Heart right ventricle (tissue), 16 donors: ENCODE measurements at places on chromosomes 7 and 10.

- peak; percentile 80 for DNase-seq
Measured at GRCh38 chr10:69421611-69422308, 5.0 kb upstream of the TACR2 start.

- no peak for DNase-seq
Measured at GRCh38 chr7:75866114-75866488, 12.7 kb upstream of the RHBDD2 start.

DNA sequence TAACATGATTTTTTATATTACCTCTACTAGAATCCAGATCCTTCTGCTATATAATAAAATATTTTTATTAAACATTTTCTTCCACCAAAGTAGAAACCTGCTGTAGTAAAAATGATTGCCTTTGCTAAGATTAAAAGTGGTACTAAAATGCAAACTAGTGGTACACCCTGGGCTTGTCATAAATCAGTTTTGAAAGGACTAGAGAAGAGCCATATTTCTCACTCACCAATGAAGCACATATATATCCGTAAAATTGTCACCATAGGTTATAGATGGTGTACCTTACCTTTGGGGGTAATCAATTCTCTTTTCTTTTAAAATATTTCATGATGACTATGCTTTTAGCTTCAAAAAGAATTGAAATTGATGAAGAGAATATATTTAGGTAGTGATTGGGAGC is 253.0 kb upstream of the SLC26A5 start:
- DNase-seq: no peak

GRCh38 chr10:69801094-69801433 is 642 bp upstream of the COL13A1 start:
- DNase-seq: peak; percentile 53

DNA sequence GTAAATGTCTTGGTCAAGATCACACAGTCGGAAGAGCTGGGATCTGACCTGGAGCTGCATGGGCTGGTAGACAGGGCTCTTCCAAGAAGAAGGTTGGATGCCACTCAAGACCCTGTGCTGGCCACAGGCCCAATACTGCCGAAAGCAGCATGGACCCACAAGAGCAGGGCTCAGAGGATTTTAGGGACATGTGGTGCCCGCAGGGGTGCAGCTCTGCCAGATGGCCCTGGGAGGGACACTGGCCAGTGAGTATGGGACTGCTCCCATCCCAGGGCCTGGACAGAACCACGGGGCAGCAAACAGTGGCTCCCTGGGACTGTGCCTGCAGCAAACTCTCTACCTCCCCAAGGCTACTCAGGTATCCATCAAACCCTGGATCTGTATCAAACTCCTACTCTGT is 12.4 kb downstream of the MAT1A start:
- DNase-seq: no peak

GRCh38 chr7:75925717-75926435 is 10.9 kb downstream of the POR start:
- no peak for DNase-seq

DNA sequence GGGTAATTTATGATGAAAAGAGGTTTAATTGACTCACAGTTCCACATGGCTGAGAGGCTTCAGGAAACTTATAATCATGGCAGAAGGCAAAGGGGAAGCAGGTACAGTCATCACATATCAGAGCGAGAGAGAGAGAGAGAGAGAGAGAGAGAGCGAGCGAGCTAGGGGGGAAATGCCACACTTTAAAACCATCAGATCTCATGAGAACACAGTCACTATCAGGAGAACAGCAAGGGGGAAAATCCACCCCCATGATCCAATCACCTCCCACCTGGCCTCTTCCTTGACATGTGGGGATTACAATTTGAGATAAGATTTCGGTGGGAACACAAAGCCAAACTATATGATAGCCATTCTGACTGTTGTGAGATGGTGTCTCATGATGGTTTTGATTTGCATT is 576.3 kb downstream of the GFRA1 start:
- no peak for DNase-seq

DNA sequence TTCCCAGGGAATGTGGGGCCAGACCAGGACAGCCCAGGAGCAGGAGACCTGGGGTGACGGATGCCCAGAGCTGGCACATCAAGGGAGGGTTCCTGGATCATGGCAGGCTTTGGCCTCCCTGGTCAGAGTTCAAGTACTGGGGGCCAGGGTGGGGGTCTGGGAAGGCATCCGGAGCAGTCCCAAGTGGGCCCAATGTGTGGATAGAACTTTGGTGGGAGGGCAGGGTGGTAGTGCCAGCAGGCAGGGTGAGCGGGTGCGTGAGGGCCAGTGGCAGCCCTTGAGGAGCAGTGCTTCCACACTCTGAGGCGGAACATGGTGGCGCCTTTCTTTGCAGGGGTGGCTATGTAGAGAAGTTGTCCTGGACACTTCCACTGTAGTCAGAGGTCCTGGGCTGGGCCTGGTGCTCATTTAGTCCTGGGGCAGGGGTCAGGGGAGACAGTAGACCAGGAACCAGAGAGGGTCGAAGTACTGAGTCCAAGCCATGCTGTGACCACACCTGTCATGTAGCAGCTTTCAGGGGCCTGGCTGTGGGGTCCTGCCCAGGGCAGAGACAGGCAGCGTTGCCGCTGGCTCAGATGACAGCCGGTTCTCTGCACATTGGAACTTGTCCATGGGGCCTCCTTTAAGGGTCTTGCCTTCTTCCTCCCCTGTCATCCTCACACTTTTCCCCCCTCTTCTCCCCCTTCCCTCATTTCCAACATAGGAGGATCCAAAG is 22.2 kb upstream of the CSGALNACT2 start:
- no peak for DNase-seq

GRCh38 chr7:158574308-158575036 is 13.2 kb downstream of the PTPRN2 start:
- no peak for DNase-seq

DNA sequence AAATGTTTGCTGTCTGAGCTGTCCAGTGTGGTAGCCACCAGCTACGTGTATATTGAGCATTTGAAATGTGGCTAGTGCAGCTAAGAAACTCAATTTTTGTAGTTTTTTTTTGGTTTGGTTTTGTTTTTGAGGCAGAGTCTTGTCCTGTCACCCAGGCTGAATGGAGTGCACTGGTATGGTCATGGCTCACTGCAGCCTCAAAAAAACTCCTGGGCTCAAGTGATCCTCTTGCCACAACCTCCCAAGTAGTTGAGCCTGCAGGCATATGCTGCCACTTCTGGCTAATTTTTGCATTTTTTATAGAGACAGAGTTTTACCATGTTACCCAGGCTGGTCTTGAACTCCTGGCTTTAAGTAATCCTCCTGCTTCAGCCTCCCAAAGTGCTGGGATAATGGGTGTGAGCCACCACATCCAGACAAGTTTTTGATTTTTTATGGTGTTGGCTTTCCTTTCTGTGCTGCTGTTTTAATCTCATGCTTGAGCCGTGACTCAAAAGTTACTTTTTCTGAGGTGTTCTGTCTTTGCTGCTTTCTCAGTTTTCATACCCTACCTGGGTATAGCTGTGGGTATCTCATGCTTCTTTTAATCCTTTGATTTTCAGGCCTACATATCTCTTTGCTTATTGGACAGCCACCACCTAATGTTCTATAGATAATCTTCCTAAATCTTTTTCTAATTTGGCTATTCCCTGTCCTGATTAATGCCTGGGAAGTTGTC is 16.0 kb downstream of the WAC start:
- no peak for DNase-seq

DNA sequence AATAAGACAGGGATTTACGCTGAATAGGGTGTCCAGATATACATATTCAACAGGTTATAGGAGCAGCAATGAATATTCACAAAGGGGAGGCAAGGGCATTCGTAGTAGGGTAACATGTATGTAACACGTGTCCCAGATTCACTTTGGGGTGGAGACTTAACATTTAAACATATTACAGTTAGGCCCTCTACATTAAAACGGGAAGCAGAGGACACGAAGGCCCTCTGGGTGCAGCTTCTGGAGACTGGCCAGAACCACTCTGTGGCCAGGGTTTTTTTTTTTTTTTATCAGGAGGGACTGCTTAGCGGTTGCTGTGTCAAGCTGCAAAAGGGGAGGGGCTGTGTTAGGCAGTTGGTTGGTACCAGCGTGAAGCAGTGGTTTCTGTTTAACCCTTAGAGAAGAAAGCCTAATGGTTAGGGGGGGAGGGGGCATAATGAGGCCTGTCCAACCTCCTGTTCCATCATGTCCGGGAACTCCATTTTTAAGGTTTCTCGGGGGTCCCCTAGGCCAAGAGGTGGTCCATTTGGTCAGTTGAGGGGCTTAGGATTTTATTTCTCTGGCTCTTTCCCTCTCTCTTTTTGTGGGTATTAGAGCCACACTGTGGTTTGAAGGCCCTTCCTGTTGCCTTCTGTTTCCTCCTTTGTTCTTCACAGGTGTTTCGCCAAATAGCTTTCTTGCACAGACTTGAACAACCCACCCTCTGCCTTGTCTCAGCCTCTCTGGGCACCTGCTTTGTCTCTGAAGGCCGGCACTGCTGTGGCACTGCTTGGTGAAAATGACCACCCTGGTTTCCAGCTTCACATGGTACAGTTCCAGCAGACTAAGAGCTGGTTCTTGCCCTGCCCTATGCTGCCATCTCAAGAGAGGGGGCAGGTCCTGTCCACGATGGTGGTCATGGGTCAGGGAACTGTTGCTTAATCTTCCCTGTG is 26.4 kb downstream of the PRF1 start:
- DNase-seq: peak; percentile 72

GRCh38 chr10:10911471-10911921 is 106.2 kb upstream of the CELF2 start:
- DNase-seq: peak; percentile 64
